ENCODE measurements at places on chromosomes 16 and 17.

- DNase-seq: no peak
Observed at GRCh38 chr16:75116081-75116910, at the start of gene LDHD. Gene LDHD (minus strand): TSS chr16:75116780. CDS start chr16:75116720, 60 bp downstream.

GRCh38 chr17:4536742-4537411 is 18.3 kb downstream of the MYBBP1A start:
- DNase-seq: no peak

DNA sequence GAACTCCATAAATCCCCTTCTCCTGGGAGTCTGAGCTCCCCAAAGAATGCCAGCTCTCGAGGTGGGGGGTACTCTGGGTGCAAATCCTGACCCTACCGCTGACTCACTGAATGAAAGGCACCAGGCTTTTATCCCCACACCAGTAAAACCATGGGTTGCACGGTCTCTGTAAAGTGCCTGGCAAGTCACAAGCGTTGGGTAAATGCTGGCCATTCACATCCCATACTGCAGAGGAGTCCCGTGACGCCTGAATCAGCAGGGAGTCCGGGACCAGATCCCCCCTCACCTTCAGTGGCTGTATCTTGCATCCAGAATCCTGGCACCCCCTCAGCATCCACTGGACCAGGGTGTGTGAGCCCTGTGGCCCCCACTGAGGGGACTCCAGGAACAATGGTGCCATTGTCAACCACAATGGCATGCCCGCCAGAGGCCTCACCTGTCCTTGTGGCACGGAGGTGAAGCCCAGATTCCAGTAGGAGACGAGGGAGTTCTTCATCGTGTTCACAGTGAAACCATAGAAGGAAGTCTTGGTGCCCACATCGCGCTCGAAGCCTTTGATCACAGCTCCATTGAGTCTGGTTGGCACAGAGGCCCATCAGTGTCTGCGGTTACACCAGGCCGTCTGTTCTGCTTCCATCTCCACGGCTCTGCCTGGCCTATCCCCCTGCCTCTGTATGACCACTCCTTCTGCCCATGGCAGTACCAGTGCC is 13.3 kb downstream of the ST6GALNAC2 start:
- no peak for DNase-seq

- DNase-seq: no peak
Observed at GRCh38 chr17:5892921-5893675, 177.1 kb upstream of the WSCD1 start.

DNA sequence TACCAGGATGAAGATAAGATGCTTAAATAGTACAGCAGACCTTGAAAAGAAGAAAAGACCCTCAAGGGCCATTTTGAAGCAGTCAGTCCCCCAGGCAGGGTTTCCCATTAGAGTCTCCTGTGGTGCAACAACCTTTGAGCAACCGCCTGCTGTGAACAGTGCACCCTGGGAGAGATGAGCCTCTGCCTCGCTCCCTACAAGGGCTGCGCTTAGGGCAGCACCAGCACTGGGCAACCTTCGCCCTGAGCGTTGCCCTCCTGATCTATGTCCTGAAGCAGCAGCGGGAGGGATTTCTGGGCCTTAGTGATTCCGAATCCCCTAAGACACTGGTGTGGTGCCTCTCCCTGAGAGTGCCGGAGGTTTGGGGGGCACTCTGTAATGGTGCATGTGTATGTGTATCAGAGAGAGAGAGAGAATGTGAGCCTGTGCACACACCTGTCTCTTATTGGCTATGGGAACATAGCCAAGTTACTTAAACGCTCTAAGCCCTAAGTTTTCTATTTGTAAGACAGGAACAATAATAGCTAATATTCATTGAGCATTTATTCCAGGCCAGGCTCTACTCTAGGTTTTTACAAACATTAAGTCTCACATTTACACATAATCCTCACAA is 25.2 kb upstream of the ABCC12 start:
- no peak for DNase-seq

DNA sequence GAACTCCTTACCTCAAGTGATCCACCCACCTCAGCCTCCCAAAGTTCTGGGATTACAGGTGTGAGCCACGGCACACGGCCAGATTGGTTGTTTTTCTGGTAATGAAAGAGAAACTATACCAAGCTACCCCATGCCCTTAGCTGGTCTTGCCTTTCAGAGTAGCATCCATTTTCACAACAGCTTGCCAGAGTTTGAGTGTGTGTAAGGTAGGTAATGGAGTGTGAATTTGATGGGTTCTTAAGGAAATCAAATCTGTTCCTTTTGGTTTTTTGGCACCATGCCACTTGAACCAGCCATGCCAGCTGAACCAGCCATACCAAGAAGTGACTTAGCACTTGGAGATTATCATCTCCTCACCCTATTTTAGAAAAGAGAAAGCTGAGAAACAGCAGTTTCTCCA is 5.1 kb downstream of the CALCOCO2 start:
- DNase-seq: no peak

- no peak for DNase-seq
Observed at GRCh38 chr16:31327646-31328225, 27.2 kb upstream of the ITGAX start.

DNA sequence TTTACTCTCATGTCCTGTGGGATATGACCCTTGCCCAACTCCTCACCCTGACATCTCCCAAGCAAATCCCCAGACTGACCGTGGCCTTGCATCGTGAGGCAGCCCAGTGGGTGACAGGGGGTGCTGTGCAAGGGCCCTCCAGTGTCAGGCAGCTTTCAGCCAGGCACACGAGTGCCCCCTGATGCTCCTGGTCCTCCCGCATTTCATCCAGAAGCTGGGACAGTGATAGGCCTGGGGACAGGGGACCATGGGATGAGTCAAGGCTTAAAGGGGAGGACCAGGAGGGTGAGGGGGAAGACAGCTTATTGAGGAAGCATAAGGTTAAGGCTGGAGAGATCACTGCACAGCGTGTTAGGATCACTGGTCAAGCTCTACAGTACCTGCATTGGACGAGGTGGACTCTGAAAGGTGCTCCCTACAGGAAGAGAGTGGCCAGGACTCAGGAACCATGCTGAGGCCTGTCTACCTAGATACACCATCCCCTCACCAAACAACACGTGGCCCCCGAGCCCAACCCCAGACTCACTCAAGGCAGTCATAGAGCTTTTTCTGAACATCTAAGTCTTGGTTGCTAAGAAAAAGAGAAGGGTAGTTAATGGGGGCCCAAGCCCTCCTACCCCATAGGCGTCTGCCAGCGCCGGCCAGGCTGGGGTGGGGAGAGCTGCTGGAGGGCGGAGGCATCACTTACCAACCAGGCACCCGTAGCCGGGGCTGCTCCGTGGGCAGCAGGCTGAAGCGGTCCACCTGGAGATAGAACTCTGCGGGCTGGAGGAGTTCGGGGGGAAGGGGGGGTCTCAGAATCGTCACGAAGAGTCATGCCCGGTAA is 998 bp downstream of the ACD start:
- DNase-seq: no peak

GRCh38 chr16:11272484-11272883 is 945 bp downstream of the PRM3 start:
- no peak for DNase-seq

DNA sequence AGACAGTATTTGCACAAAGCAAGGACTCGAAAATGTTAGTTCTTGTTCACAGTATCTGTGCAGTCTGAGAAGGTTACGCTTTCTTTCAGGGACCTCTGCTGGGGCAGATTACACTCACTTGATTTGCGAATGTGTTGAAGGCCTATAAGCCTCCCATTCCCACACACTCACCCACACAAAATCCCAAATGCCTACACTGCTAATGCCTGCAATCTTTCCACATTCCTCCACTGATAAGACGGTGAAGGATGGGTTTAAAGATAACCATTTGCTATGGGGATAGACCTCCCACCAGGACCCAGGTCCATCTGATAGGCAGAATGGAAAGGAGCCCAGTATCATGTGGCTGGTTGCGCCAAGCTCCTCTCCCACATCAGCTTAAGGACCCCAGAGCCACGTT is 394.9 kb upstream of the SALL1 start:
- no peak for DNase-seq

- DNase-seq: no peak
Observed at GRCh38 chr16:62954144-62955032, 918.1 kb upstream of the CDH8 start.

DNA sequence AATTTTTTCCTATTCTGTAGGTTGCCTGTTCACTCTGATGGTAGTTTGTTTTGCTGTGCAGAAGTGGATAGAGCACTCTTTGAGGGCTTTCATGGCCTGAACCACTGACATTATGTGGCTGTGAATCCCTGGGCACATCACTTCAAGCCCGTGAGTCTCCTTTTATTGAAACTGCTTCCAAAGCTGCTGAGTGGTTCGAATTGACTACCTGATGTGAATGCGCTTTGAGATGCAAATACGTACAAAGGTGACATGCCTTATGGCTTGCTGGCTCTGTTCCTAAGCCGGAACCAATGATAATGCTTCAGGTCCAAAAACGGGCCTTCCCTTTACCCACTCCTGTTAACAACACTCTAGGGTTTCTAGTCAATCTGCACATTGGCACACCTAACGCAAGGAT is 34.3 kb downstream of the ASPA start:
- DNase-seq: no peak

GRCh38 chr17:64083563-64084085 is 46.3 kb downstream of the ERN1 start:
- DNase-seq: no peak

DNA sequence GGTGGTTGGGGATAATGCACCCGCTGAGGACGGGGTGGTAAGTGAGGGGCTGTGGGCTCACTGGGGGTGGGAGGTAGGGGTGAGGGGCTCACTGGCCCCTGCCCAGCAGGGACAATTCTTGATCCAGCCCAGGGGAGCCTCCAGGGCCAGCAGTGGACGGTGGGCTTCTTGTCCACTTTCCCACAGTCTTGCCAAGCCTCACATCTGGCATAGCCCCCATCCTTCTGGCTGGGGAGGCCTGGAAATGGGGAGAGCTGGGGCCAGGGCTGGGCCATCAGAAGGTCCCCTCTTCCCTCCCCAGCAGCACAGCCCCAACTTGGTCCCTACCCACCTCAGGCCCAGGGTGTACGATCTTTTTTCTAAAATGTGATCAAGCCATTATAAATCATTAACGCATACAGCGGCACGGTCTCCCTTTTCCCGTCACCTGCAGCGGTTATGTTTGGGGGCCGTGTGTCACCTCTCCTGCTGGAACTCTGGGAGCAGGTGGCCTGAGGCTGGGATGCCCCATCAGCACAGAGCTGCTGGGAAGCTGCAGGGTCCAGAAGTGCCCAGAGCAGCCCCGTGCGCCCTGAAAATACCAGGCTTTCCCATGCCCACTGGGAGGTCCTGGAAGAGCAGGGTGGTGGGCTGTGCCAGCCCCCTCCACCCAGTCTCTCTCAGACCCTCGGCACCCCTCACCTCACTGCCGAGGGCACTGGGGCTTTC is 7.2 kb upstream of the SETD6 start:
- DNase-seq: no peak

- no peak for DNase-seq
Observed at GRCh38 chr16:51429041-51429440, 278.0 kb upstream of the SALL1 start.

- DNase-seq: no peak
Observed at GRCh38 chr16:31430380-31431052, 2.4 kb upstream of the COX6A2 start.

- no peak for DNase-seq
Observed at GRCh38 chr16:73888840-73889490, 407.6 kb upstream of the PSMD7 start.

- DNase-seq: no peak
Observed at GRCh38 chr16:69564845-69565670, 708 bp upstream of the NFAT5 start.

GRCh38 chr17:20783091-20783490 is 203.6 kb downstream of the CDRT15L2 start:
- no peak for DNase-seq

GRCh38 chr17:72560303-72561247 is 439.8 kb downstream of the SOX9 start:
- DNase-seq: peak; percentile 59

DNA sequence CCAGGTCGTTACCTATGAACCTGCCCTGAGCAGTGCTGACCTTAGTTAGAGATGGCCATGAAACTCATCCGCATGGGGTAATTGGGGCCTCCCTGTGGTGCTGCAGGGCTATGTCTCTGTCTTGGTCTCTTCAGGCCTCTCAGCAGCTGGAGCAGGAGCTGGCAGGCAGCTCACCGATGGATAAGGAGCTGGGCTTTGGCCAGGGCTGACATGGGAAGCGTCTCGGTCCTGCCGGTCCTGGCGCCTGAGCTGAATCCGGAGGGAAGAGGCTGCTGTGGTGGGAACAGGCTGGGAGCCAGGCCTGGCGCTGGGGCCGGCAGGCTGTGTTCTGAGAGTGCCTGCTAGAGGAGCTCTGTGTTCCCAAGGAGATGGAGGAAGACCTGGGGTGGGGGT is 10.1 kb downstream of the IL32 start:
- no peak for DNase-seq

DNA sequence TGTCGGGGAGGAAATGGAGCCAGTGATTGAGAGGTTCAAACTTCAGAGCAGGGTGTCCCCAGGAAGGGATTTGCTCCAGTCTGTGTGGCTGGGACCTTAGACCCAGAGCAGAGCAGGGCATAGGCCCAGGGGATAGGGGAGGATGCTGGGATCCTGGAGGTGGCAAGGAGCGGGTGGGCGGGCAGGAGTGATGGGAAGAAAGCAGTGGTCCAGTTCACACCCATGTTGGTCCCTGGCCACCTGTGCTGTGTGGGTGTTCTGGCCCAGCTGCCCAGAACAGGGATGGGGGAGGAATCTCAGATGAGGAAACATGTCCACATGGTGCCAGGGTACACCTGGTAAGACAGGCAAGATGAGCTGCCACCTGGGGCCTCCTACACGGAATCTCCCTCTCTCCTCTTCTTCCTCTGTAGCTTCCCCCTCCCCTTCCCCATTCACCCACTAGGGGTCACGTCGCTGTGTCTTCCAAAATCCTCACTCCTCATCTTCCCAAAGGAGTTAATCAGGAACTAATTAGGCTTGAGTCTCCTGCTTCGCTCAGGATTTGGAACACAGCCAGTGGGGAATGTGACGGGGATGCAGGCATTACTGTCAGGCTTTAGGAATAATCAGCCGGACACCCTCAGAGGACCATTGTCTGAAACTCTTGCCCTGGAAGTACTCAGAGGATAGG is 2.3 kb downstream of the BEAN1 start:
- DNase-seq: no peak

DNA sequence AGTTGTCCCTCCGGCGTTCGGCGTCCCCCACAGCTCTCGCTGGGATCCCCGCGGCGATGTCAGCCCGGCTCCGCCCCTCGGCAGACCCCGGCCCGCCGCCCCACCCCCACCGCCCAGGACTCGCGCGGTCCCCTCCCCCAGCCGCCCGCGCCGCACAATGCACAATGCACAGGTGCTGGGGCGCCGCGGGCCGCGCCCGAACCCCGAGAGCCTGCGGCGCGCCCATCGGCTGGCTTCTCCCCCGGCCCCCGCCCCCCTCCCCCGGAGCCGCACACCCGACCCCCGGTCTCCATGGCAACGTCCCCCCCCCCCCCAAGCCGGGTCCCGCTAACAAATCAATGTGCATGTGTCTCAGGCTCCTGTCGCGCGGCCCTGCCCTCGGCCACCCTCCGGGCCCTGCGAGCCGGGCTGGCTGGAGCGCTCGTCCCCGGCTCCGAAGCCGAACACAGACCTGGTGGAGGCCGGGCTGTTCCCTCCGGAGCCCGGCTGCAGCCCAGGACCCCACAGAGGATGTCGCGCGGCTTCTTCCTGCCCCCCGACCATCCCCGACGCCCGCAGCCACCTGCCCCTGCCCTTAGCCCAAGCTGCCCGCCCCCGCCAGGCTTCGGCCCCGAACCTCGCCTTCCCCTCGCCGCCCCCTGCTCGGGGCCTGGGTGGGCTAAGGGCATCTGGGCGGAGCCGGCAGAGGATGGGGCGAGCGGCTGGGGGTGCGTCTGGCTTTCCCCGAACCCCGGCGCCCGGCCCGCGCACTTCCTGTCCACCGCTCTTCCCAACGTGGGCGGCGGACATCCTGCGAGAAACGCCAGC is 818 bp upstream of the CBX8 start:
- DNase-seq: peak; percentile 73
